Cardiac muscle cell (in vitro differentiated cells and primary cell): ENCODE measurements at places on chromosomes 4 and X.

- DNase-seq = no peak
Measured at GRCh38 chrX:150291014-150291413, 72.1 kb upstream of the MAMLD1 start.

- no peak for DNase-seq
Measured at GRCh38 chr4:76931087-76931486, 18.5 kb upstream of the SEPTIN11 start.

- DNase-seq = no peak
Measured at GRCh38 chrX:3994315-3994714, 280.9 kb upstream of the PRKX start.

DNA sequence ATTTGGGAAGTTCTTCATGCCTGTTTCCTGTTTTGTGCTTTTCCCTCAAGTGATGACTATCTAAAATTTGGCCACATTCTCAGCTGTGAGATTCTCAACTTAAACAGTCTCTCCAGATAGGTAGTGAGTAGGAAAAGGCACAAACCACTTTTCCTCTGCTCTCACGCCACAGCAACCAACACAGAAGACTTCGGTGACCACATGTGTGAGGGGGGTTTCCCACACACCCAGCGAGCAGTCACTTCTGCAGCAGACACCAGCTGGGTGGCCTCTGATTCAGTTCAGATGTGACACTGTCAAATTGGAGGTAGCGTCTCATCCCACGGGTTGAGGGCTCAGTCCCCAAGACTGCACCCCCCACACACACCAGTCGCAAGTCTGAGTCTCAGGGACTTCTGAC, 25.1 kb upstream of the CLDN34 start:
- no peak for DNase-seq

GRCh38 chrX:138710866-138711341, 613 bp downstream of the FGF13 start:
- DNase-seq = no peak

DNA sequence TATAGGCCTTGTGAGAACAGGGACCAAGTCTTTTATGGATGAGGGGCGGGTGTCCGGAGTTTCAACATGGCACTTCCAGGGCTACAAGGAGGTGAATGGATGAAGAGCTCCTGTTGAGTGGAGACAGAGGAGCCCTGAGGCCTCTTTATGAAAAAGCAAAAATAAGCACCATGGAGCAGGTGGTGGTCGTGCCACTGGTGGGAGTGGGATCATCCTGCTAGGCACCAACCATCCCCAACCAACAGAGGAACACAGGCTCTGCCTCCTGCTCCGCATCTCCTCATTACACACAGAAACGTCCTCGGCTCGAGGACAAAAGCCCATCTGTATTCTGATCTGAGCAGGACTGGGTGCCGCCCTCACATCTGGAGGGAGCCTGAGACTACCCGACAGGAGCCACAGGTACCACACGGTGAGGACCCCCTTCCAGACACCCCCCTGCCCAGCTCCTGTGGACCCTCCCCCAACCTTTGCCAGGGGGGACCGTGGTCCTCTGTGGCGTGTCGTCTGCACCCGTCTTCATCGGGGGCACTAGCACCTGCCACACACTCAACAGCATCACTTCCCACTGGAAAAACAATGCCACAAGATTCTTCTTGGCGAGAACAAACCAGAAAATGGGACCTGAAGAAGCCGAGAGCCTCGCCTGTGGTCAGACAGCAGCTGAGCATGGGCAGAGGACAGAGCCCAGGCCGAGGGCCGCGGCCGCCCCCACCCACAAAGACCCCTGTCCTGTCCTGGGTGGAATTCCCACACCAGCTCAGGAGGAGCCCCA, 3.9 kb upstream of the PDE6B start:
- no peak for DNase-seq

GRCh38 chr4:110671679-110672078, 48.8 kb upstream of the PITX2 start:
- no peak for DNase-seq
